ENCODE measurements at places on chromosomes 7 and 10. TPM values are rescaled to one million over a fixed set of nuclear protein-coding genes. Genes with fewer than 3 reads are reported as not detected.

RPS24 gene
- polyA plus RNA-seq, result 967 TPM

PPP1R3C gene
- 53.4 TPM for polyA plus RNA-seq

MYL10 gene
- polyA plus RNA-seq, result 0.18 TPM

NXPH1 gene
- polyA plus RNA-seq, result not detected

DPP6 gene
- polyA plus RNA-seq, result not detected

NFE2L3 gene
- polyA plus RNA-seq, result 2.6 TPM

PCLO gene
- polyA plus RNA-seq, result 0.69 TPM

ADCY1 gene
- 0.12 TPM for polyA plus RNA-seq

DRGX gene
- polyA plus RNA-seq, result 0.06 TPM

ELAPOR2 gene
- 1.4 TPM for polyA plus RNA-seq

TRIM74 gene
- polyA plus RNA-seq, result not detected

GRCh38 chr7:157320608-157320980 lies 16.2 kb upstream of the DNAJB6 start:
- DNase-seq, result no peak

GRCh38 chr10:78473006-78473405 lies 439.3 kb downstream of the RPS24 start:
- DNase-seq, result no peak

DNA sequence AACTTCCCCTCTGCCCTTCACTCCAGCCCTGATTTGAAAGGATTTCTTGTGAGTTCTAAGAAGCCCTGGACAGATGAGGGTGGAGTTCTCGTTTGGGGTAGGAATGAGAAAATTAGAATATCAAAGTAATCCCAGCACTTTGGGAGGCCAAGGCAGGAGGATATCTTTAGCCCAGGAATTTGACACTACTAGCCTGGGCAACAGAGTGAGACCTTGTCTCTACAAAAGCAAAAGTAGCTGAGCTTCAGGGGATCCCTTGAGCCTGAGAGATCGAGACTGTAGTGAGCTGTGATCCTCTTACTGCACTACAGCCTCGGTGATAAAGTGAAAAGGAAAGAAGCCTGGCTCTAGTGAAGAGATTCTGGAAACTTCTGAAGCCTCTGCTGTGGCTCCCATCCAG lies 76.2 kb downstream of the TET1 start:
- no peak for DNase-seq

- DNase-seq, result no peak
These were observed 24.7 kb downstream of the FAM3C start for GRCh38 chr7:121371367-121371766.

GRCh38 chr7:155670521-155670920 lies 26.1 kb downstream of the RBM33 start:
- DNase-seq, result no peak

DNA sequence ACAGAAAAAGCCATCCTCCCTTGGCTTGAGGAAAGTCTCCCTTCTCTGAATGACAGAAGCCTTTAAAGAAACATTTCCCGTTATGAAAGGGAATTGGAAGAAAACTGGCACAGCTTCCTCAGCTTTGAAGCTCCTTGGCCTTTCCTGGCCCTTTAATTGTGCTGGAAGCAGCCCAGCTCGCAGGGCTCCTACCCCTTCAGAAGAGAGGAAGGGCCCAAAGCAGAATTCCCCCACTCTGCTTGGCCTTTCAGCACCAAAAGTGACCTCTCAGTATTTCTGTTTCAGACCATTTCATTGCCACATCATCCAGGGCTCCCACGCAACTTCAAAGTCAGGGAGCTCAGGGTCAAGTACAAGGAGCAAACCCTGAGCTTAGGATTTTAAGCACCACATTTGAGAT lies 4.2 kb downstream of the AFAP1L2 start:
- DNase-seq, result no peak

DNA sequence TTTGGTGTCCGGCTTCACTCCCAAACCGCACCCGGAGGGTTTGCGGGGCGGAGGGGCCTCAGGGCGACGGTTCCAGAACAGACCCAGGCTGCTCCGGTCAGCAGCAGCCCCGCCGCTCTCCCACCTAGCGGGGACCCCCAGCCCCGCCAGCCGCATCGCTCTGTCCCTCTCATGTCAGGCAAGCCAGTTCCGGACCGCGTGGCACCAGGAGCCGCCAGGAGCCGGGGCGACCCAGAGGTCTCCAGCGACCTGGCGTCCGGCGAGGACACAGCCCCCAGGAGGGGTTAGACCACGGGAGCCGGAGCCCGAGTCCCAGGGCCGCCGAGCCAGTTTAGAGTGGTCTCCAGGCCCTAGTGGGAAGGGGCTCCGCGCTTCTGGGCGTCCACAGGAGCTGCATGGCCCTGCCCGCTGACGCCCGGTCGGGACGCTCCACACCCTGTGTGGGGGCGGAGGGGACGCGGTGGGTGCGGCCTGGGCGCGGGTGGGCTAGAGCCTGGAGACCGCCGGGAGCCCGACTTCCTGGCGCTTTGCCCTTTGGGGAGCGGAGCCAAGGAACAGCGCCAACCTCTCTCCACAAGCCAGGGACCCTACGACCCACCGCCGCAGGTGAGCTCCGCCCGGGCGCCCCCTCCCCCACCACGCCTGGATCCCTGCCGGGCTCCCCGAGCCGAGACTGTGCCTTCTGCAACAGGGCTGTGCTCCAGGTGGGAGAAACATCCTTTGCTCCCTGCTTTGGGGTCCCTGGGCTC lies 43.4 kb downstream of the ZNF117 start:
- DNase-seq, result no peak

- DNase-seq, result no peak
These were observed 133.9 kb downstream of the PCDH15 start for GRCh38 chr10:54667136-54667535.

DNA sequence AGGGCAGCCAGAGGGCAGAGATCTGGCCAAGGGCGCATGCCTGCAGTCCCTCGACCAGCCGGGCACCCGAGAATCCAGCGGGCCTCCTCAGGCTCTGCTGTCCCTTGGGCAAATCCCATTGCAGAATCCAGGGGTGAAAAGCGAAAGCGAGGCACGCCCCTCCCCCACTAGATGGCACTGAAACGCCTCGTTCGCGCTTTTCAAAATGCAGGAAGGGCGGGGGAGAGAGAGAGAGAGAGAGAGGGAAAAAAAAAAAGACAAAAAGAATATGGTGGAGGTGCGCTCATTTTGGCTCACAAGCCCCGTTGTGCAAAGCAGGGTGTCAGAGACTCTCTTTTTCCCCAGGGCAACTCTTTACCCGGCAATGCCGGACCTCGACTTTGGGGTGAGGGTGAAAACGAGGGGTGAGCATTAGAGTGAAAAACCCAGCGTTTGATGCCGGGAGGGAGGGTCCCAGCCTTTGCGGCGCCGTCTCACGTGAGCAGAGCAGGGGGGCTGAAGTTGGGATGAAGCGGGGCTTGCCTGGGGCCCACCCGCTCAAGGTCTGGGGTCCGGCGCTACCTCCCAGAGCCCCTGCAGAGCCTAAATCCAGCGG lies 2.5 kb upstream of the TMEM178B start:
- DNase-seq, result no peak

GRCh38 chr10:60135020-60135419 lies 228.7 kb upstream of the CCDC6 start:
- no peak for DNase-seq

- DNase-seq, result no peak
These were observed 1.2 kb upstream of the ZNF777 start for GRCh38 chr7:149462101-149462520.

GRCh38 chr10:109996225-109996624 lies 11.6 kb upstream of the ADD3 start:
- DNase-seq, result no peak

DNA sequence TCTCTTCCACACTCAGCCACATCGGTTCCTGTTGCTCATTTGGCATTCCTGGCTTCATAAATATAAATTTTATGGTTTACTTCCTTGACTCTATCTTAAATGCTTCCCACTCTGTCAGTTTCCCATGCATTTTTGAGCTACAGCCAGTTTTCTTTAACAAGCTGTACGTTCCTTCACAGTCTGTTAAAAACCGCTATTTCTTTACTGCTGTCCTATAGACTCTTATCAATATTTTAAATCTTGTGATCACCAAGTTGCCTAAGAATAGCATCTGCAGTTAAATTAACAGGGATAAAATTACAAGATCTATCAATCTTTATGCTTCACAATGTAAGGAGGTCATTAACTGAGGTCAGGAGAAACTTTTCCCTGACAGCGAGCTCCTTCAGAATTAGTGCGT lies 103.1 kb upstream of the RHOBTB1 start:
- no peak for DNase-seq

DNA sequence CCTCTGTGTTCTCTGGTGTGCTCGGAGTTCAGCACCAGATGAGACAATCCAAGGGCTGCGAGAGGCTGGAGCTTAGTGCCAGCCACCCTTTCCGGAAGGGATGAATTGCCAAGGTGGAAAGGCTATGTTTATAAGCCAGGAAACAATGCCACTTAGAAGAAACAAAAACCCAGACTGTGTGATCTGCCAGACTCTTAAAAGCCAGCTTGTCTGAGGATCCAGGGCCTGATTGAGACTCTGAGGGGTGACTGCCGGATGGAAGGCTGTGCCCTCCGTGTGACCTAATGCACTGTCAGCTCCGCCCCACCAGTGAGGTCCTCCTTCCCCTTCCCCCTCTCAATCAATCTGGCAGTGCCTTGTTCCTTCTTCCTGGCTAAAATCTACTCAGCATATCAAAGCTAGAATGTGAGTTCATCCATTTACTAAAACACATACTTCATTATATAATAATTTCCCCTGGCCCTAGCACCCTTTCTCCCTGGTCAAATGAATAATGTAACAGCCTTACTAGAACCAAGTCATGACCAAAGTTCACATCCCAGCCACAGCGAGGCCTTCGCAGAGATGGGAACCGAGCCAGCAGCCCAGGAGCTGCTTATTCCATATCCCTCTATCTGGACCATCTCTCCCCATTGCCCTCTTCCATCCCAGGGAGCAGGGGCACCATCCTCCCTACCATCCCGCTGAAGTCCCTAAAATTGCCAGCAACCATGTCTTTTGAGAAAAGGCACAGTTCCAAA lies 25.5 kb downstream of the FAM107B start:
- DNase-seq, result no peak

DNA sequence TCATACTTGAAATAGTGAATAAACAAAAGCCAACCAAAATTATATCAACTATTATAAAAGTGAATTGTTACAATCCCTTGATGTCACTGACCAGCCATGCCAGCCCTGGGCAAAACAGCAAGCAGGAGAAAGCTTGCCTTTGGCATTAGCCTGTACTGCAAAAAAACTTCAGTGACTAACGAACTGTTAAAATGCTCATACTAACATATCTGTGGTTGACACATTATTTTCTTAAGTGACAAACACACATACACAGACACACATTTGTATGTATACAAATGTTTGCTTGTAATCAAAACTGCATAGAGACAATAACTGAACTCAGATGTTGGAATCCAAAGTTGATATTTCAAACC lies 29.5 kb downstream of the CHCHD3 start:
- DNase-seq, result no peak

GRCh38 chr10:110794808-110795207 lies 76.9 kb upstream of the PDCD4 start:
- no peak for DNase-seq

- no peak for DNase-seq
These were observed 305.6 kb downstream of the LRMDA start for GRCh38 chr10:75736889-75737579.

GRCh38 chr10:46222364-46222935 lies 64.3 kb upstream of the ANTXRL start:
- no peak for DNase-seq
